Activated T-cell treated with anti-CD3 and anti-CD28 coated beads, Interleukin-2, amount 50 U/mL, for 48 hours (primary cell): ENCODE measurements at places on chromosomes 5 and 9.

DNA sequence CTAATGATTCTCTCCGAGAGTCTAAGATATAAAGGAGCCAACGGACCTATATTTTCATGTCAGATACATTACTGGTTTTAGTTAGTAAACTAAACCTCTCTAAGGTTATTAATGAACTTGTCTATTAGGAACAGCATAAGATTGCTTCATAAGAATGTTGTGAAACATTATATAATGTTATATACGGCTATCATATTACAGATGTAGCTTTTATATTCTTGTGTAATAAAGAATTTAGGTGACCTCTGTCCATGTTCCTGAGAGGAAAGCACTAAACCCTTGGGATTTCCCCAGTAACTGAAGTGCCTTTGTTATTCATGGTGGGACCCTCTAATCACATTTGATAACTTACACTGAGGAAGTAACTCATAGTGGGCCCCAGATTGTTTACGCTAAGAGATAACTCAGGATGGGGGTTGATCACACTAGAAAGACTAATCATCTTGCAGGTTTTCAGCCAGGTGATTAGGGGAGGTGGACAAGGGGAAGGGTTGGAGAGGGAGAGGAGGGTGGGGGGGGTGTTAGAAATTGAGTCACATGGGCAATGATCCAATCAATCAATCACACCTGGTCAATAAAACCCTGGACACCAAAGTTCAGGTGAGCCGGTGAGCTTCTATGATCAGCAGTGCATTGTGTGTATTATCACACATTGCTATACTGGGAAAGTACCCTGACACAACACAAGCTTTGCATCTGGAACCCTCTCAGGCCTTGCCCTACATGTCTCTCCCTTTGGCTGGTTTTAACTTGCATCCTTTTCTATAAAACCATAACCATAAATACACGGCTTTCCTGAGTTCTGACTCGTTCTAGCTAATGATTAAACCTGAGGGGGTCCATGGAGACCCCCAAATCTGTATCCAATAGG lies 25.8 kb downstream of the ECPAS start:
- DNase-seq: no peak

DNA sequence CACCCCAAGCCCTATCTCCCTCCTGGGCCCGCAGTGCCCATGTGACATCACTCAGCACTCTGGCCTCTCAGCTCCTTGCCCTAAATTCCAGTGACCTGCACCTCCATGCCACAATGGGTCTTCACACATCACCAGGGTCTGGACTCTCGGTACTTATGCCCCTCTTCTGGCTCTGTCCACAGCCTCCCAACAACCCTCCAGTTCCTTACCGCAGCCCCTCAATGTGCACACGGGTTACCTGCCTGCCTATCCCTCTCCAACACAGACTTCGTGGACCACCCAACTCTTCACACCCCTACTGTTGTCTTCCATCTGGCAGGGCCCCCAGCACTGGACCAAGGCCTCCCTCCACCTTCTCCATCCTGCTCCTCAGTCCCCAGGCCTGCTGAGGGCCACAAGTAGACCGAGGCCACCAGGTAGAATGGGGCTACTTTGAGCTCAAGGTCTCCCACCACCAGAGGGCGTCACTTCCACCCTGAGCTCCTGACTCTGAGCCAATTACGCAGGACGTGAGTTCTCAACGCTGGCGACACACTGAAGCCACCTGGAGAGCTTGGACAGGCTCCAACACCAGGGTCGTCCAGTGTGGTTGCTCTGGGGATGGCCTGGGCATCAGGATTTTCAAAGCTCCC lies 172.1 kb downstream of the GABBR2 start:
- DNase-seq: peak; percentile 55

- no peak for DNase-seq
Measured at GRCh38 chr9:98767196-98767595, 29.2 kb downstream of the ANKS6 start.

GRCh38 chr5:150665044-150665443 lies 4.0 kb downstream of the MYOZ3 start:
- DNase-seq: no peak

GRCh38 chr5:16508730-16509531 lies 43.3 kb upstream of the ZNF622 start:
- no peak for DNase-seq
